ENCODE measurements at places on chromosomes 12 and 14.

DNA sequence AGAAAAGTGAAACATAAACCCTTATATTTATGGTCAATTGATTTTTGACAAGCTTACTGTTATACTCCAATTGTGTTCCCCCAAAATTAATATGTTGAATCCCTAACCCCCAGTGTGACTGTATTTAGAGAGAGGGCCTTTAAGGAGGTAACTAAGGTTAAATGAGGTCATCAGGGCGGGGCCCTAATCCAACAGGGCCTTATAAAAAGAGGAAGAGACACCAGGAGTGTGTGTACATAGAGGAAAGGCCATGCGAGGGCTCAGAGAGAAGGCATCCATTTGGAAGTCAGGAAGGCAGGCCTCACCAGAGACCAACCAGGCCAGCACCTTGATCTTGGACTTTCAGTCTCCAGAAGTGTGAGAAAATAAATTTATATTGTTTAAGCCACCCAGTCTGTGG, 6.5 kb upstream of the VTI1B start:
- DNase-seq = no peak

DNA sequence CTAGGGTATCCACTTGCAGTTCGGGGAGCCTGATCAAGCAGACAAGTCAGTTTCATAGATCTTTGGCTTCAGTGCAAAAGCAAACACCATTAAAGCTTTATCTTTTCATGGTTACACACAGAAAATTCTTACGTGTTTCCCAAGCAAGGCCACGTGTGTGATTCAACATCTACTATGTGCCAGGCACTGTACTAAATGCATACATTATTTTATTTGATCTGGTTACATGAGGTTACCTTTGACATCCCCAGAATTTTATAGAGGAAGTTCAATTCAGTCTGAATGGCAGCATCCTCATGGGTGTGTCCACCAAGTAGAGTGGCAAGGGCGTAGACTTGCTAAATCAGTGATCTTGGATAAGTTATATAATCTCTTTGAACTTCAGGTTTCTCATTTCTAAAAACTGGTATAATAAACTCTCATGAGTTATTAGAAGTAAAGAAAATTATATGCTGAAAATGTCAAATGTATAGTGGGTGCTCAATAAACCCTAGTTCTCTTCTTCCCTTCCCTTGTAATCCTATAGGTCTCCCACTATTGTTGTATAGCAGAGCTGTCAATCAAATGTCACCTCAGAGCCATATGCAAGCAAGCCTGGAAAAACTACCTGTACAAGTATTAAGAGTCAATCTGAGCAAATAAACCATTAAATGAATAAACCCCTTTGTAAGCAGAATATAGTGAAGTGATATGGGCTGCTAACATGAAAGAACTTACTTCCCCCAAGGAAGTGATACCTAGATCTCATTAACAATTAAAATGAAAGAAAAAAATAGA, 50.3 kb upstream of the TMX1 start:
- no peak for DNase-seq

- DNase-seq = no peak
These were observed 12.6 kb upstream of the FAM222A start for GRCh38 chr12:109701064-109701463.

GRCh38 chr12:112823582-112824149, 32.1 kb downstream of the RPH3A start:
- DNase-seq = no peak

GRCh38 chr12:47828976-47829482, 9.3 kb upstream of the HDAC7 start:
- DNase-seq = no peak

DNA sequence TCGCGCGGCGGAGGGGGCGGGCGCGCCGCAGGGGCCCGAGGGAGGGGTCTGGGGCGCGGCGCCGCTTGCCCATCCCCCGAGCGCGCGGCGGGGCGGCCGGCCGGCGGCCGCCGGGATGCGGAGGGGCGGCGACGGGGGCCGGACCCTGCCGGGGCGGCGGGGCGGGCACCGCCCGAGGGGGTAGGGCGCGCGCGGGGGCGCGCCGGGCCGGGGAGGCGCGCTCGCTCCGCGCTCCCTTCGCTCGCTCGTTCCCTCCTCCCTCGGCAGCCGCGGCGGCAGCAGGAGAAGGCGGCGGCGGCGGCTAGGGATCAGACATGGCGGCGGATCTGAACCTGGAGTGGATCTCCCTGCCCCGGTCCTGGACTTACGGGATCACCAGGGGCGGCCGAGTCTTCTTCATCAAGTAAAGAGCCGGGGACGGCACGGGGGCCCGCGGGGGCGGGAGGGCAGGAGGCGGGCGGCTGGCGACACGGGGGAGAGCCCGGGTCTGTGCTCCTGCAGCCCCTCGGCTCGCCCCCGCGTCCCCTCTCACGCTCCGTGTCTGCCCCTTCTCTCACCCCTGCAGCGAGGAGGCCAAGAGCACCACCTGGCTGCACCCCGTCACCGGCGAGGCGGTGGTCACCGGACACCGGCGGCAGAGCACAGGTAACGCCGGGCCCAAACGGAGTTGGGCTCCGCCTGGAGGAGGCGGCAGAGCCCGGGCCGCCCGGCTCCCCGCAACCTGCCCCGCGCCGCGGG, at the start of gene PLEKHA5:
TSS of gene PLEKHA5 (plus strand) at position 248 of the 738 bp plus-strand sequence. CDS start at position 315, 67 bp downstream.
- DNase-seq = no peak
